HS-27A (cell line): ENCODE measurements at places on chromosomes 16 and 17.

DNA sequence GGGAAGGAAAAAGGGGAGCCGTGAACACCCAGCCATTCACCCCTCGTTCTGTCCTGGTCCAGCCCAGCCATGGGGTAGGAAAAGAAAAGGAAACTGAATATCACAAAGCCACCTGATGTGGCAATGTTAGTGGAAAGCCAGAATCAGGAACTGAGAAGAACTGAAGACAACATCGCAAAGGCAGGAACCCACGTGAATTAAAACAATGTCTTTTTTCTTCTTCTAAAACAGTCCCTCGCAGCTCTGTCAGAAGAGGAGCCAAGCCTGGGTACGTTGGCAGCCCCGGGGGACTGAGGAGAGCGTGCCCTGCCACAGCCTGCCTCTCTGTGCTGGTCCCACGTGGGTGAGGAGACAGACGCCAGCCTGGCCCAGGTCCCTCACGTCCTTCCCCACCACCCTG, 55.0 kb downstream of the ZNF423 start:
- no peak for DNase-seq

- DNase-seq: no peak
Observed at GRCh38 chr16:80552277-80552676, 11.5 kb downstream of the DYNLRB2 start.

DNA sequence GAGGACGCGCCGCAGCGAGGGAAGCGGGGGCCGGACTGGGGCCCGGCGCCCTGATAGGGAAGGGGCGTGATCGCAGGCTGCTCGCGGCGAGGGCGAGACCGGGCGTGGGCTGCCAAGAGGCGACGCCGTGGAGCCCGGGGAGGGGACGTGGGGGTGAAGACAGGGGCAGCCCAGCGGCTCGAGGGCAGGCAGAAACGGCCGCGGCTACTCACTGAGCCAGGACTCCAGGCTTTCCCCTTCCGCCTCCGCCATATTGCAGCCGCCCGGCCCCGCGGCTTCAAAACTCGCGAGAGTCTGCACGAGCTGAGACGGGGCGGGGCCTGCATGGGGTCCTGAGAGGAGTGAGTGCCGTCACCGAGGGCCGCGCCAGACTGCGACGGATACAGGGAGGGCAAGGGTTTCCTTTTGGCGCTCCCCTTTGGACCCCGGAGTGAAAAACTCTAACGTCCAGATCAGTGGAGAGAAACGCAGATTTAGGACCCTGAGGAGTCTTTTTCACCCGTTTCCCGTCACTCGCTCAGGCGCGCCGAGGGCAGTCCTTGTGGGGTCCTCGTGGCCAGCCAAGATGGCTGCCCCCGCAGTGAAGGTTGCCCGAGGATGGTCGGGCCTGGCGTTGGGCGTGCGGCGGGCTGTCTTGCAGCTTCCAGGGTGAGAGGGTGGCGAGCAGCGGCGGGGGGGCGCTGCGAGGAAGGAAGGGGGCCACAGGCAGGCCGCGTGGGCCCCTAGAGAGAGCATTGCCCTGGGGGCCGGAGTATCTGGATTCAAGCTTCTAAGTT, at the start of the genes GGA3 and MRPS7:
TSS of gene GGA3 (minus strand) at position 271 of the 776 bp plus-strand sequence. CDS start at position 252, 19 bp downstream.
TSS of gene MRPS7 (plus strand) at position 544 of the 776 bp plus-strand sequence. CDS start at position 566, 22 bp downstream.
- DNase-seq: peak; percentile 66

DNA sequence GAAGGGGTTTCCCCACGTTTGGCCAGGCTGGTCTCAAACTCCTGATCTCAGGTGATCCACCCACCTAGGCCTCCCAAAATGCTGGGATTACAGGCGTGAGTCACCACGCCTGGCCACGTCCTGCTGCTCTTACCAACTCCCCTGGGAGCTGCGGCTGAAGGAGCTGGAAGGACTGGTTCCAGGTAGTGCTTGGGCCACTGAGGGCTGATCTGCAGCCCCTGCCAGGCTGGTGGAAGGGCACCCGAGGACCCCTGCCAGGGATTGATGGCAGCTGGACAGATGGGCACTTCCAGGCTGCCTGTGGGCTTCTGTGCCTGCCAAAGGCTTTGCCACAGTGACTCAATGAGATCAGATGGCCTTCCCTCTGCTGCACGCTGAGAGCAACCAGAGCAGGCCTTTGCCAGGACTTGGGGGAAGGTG, 2.3 kb downstream of the OXLD1 start:
- DNase-seq: no peak

DNA sequence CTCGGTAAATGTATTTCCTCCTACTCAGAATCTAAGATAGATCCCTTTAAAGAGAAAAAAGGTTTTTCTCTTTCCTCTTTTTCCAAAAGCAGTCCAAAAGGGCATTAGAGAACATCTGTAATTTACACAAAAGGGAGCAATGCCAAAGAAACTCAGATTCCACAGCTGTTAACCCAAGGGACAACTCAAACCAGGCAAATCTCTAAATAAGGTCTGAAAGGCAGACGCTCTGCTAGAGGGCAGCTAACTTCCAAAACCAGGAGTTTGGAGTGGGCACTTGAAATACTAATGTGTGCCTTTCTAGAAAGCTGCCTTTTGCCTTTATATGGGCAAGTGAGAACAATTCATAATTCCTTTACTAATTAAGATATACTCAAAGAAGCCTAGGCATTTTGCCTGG, 435.7 kb downstream of the ZFHX3 start:
- DNase-seq: no peak

DNA sequence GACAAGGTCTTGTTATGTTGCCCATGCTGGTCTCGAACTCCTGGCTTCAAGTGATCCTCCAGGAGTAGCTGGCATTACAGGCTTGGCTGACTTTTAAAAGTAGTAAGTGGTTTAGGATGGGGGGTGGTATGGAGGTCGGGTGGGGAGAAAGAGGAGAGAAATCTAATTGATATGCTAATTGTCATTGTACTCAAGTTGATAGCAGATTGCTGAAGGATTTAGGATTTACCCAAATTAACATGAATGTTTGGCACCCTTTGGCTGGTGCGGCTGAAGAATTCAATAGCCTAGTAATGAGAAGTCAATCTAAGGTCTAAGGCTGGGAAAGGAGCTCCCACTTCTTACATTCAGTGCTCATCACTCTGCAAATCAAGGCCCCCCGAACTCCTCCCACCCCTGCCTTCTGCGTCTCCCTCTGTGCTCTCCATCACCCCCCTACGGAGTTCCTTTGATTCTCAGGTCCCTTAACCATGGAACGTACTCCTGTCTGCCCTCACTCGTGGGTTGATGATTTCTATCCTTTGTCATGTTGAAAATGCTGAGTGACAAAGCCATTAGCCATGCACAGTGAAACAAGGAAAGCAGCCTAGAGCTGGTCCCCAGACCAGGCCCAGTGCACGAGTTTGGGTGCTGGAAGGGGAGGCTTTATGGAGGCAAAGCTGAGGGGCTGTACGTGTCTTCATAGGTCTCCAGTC, 17.3 kb downstream of the CDH13 start:
- no peak for DNase-seq

DNA sequence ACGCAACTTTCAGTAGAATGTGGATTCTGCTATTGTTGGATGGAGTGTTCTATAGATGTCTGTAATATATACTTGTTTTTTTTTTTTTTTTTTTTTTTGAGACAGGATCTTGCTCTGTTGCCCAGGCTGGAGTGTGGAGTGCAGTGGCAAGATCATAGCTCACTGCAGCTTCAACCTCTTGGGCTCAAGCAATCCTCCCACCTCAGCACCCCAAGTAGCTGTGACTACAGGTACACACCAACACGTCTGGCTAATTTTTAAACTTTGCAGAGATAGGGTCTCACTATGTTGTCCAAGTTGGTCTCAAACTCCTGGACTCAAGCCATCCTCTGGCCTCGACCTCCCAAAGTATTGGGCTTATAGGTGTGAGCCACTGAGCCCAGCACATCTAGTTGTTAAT, 27.2 kb upstream of the CCL22 start:
- no peak for DNase-seq
